ENCODE measurements at places on chromosomes 4 and X.

GRCh38 chr4:72935462-72935861, 134.1 kb downstream of the COX18 start:
- DNase-seq: no peak

- no peak for DNase-seq
Measured at GRCh38 chr4:158535130-158535614, 13.5 kb downstream of the RXFP1 start.

GRCh38 chr4:128684016-128684415, 125.5 kb upstream of the JADE1 start:
- DNase-seq: no peak

- no peak for DNase-seq
Measured at GRCh38 chrX:476724-477075, 90.0 kb upstream of the PPP2R3B start.

- DNase-seq: no peak
Measured at GRCh38 chr4:145842224-145842887, 96.3 kb downstream of the ZNF827 start.

- DNase-seq: no peak
Measured at GRCh38 chr4:85368932-85369331, 106.0 kb upstream of the ARHGAP24 start.

DNA sequence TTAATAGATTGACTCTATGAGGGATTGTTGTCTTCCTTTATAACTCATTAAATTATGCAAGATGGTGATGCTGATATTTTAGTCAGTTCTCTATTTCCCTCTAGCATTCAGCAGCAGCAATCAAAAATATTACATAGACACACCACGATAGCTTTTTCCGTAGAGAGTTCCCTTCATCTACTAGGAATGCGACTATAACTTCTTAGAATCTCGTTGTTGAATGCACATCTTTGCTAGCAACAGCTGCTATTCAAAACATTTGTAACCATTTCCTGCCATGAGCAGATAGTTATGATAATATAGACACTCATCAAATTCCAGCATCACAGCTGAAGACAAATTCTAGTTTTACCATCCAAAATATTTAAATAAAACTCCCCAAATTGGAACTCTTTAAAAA, 147.4 kb upstream of the FGF13 start:
- peak; percentile 24 for DNase-seq

- no peak for DNase-seq
Measured at GRCh38 chrX:53239474-53239873, 14.5 kb upstream of the KDM5C start.

- DNase-seq: no peak
Measured at GRCh38 chr4:141643557-141643956, 7.2 kb downstream of the IL15 start.

DNA sequence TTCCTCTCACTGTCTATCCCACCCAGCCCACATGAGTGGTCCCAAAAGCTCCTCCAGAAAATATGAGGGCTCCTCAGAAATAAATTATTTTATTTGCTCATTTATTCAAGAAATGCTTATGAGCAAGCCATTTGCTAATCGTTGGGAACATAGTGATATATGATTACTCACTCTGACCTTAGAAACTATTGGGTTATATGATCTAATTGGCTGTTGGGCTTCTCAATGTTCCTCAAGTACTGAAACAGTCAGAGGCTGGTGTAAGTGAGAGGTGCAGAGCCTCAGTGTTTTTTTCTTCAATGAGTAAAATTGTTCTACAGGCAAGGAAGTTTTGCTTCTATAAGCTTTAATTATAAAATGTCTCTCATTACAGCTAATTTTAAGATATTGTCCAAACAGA, 893.8 kb upstream of the INTU start:
- no peak for DNase-seq

GRCh38 chr4:138225477-138225876, 16.7 kb downstream of the SLC7A11 start:
- no peak for DNase-seq

DNA sequence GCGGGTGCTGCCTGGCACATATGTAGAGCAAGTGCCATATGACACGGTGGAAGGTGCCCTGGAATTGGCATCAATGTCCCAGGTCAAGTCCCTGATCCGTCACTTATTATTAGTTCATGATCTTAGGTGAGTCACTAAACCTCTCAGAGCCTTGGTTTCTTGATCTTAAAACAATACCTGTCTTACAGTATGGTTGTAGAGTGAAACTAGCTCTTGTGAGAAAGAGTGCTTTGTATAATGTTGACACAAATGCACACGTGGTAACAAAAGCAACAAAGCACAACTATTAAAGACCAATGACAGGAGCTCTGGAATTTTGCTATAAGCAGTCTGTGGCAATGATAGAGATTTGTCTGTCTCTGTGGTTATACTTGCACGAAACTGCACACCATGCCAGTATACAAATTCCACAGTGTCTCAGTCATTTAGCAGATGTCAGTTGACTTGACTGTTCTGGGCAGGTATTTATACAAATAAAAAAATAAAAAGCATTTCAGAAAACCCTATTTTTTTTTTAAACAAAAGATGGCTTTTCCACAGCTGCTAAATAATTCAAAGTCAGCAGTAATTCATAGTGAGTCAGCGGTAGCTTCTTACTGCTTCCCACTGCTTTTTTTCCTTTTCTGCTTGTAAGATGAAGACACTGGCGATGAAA, 19.7 kb upstream of the ACSL1 start:
- DNase-seq: peak; percentile 49

DNA sequence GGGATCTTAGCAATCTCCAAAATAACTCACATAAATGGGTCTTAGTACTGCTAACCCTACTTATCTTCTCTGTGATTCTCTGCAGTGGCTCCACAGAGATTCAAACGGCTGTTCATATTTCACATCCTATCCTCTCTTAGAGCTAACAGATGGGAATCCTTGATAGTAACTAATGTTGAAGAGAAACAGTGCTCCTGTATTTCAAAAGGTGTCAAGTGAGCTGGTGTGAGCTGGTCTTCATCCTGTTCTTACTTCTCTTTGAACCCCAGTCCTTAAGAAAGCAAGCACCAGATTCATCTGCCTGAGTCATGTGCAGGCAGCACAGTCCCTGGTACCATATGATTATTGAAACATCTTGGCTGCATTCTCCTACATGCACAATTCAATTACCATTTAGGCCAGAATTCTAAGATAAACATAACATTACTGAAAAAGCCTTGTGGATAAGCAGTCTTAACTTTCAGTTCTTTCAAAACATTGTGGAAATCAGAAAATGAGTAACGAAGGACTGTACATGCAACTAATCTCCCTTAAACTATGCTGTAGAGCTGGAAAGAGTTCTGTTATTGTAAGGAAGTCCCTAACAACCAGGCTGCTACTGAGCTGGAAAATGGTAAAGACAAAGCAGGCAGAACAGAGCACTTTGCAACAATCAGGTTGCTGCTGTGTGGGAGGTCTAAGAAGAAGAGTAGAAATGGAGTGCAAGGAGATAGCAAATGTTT, 153.1 kb downstream of the NPNT start:
- DNase-seq: no peak

DNA sequence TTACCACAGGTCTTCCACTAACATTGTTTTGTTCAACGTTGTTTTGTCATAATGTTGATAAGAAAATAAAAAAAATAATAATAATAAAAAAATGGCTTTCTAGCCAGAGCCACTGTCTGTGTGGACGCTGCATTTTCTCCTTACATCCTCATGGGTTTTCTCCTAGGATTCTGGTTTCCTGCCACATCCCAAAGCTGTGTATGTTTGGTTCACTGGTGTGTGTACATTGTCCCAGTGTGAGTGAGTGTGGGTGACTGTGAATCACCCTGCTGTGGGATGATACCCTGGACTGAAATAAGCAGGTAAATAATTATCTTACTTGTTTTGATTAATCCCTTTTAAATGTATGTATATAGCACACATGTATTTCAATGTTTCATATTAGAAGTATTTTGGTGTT, 2154.4 kb upstream of the AGA start:
- no peak for DNase-seq

- DNase-seq: no peak
Measured at GRCh38 chr4:174859904-174860303, 30.9 kb upstream of the GLRA3 start.

DNA sequence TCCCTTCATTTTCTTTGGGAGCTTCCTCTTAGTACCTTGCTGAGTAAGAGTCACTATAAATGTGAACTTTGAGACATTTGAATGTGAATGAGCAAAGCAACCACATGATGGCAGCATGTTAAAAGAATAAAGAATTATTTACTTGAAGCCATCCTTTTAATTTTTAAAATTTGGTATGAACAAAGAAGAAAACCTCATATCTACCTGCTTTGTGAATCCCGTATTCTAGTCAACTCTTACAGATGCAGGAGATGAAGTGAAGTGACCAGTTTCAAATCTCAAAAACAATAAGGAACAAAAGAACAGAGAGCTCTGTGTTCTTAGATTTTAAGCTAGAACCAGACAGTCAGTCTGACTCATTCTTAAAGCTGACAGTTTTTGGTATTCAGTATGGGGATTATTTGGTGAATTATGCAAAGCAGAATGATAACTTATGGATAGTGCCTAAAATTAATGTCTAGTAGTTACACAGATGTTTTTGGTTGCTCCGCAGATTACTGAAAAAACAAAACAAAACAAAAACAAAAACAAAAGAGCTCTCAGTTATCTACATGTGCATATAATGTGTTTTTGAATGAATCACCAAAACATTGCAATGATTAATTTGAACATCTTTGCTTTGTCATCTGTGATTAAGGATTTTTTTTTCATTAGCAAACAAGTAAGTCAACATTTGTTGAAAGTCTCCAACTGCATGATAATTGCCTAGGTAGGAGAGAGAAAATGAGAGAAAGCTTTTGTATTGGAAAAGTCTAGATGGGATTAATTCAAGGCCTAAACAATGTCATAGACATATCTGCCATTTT, 48.2 kb upstream of the H2AZ1 start:
- peak; percentile 29 for DNase-seq

DNA sequence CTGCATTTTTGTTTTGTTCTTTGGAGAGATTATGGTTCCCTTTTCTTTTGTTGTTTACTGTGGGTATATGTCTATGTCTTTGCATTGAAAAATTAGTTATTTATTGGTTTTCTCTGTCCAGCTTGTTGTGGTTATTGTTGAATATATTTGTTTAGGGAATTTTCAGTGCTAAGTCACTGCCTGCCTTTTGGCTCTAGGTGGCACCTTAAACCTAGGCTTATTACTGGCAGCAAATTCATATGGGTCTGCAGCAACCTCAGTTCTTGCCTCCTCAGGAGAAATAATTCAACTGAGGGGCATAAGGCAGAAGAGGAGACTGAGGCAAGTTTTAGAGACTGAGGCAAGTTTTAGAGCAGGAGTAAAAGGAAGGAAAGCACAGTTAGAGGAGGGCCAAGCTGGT, 1157.3 kb upstream of the AGA start:
- DNase-seq: no peak

DNA sequence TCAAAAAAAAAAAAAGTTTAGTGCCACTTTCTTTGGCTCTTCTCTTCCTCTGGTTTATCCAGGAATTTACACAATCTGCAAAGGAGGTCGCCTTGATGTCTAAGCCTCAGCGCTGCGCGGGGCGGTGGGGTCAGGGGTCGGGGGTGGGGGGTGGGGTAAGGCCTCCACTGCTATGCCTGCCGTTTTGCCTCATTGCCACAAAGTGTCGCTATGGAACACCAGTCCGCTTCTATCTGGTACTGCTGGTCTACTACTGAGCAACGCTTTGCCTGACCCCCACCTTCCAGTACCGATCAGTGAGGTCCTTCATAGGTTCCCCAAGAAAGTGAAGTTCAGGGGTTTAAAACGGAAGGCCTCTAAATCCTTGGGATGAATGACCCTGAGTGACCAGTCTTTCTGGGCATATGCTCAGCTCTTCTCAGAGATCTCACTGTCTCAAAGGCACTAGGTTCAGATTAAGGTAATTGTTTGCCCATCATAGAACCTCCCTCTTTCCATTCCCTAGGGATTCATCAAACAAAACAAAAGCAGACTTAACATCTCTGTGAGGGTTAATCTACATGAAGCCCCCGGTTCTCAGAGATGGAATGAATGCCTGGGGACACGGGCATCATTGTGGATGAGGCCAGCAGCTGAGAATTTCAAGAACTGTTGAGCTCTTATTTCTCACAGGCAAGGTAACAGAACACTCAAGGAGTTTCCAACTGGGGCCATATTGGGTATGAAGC, 16.9 kb upstream of the TSR2 start:
- DNase-seq: no peak

DNA sequence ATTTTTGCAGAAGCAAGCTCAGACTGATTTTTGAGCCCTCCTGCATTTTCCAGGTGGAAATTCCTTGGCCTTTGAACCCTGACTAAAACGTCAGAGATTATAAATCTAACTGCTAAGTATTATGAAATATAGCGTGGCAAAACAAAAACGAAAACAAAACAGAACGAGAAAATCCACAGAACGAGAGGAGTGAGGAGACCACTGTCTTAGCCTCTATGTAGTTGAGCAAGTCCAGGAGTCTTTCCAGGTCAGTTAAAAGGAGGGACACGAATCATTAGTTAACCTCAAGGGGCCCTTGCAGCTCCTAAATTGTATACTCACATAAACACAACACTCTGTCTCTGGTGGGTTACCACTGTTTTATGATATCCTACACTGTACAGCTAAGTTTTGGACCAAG, 80.2 kb downstream of the SYNPO2 start:
- no peak for DNase-seq

DNA sequence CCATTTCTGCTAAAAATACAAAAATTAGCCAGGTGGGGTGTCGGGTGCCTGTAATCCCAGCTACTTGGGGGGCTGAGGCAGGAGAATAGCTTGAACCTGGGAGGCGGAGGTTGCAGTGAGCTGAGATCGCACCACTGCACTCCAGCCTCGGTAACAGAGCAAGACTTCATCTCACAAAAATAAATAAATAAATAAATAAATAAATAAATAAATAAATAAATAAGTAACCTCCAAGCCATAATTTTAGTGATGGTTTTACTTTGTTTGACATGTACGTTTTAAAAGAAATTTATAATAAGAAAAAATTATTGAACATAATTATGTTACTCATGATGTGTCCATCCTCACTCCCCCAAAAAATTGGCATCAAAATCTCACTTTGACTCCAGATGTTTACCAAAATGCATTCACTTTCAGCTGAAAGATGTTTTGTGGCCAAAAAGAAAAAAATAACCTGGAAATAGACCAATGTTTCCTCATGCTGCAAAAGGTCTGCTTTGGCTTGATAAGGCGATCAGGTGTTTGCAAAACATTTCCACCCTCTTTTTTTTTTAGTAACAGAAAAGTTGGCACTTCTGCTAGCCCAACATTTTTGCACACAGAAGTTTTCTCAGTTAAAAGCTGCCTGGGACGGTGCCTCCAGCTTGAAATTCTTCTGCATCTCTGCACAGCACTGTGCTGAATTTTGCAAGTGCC, 42.2 kb upstream of the DHRSX start:
- no peak for DNase-seq

DNA sequence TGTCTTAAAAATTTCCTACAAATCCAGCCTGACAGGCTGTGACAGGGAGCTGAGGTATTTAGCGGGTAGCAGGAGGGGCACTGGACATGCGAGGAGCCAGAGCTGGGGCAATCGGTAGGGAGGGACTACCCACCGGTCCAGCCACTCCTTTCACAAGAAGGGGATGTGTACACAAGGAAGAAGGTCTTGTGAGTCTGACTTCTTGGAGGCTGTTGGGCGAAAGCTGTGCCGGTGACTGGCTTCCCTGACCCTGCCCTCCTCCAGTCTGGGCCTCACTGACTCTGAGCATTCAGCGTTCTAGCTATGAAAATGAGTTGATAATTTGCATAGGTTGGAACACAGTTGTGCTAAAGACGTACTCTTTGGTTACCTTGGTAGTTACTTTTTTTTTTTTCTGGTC, 12.7 kb upstream of the CXCL8 start:
- DNase-seq: no peak

- no peak for DNase-seq
Measured at GRCh38 chr4:155371432-155372043, 5.2 kb downstream of the MAP9 start.
